ENCODE measurements at places on chromosomes 1 and 21.
A peak's percentile ranks its signal among the peaks of the same experiment; 100 is the strongest.

DNA sequence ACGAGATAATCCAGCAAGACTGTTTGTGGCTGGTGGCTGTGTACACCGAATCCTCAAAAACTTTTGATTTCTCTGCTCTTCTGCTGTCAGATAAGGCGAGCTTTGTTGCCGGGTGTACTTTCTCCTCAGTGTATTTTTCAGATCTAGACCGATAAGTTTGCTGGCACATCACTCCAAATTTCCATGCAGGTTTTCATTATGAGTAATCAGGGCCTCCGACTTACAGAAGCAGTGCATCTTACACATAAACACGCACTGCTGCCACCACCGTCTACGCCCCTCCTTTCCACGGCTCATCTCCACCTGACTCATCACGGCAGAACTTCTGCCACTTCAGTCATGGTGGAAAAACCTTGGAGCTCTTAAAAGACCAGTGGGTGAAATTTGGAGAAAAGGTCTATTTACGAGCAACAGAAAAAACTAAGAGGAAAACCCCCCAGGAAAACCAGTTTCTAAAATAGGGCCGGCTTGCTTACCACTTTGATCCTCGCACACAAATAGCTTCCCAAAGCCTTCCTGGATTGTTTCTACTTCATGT, 7.7 kb downstream of the ZBTB21 start:
- no peak for DNase-seq

DNA sequence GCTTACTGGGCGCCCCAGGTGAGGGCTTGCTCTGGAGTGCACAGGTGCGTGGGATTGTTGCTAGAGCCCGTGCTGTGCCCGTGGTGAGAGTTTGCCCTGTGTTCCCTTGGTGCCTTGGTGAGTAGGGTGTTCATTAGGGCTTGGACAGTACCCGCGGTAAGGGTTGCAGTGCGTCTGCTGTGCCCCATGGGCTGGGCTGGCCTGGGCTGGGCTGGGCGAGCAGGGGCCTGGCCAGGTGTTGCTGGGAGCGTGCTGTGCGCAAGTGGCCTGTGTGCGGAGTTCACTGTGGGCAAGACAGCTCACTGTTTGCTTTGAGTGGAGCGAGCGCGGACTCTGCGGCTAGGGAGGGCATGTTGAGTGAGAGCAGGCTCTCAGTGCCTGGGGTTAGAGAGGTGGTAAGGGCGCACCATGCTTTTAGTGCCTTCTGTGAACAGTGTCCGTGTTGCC, 725 bp downstream of the CR1L start:
- DNase-seq, result no peak

- no peak for DNase-seq
These were observed 7.9 kb upstream of the KAZN start for GRCh38 chr1:14590411-14591180.

GRCh38 chr1:27398405-27399149, 6.2 kb downstream of the GPR3 start:
- no peak for DNase-seq

GRCh38 chr1:65075123-65075976, 72.7 kb upstream of the AK4 start:
- peak; percentile 71 for DNase-seq

DNA sequence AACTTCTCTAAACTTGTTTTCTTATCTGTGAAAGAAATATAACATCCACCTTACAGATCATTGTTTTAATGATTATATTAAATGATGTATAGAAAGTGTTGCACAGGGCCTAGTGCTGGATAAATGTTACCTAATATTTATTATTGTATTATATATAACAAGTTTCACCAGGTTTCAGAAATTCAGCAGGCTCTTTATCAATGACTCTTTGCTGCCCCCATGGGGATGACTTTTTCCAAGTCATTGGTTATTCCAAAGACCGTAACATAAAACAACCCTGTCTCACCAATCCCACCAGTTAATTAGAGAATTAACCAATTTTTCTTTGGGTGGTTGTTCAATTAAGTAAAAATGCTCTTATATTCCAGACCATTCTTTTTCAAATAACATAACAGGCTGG, 7.3 kb upstream of the DEDD start:
- DNase-seq, result peak; percentile 47

DNA sequence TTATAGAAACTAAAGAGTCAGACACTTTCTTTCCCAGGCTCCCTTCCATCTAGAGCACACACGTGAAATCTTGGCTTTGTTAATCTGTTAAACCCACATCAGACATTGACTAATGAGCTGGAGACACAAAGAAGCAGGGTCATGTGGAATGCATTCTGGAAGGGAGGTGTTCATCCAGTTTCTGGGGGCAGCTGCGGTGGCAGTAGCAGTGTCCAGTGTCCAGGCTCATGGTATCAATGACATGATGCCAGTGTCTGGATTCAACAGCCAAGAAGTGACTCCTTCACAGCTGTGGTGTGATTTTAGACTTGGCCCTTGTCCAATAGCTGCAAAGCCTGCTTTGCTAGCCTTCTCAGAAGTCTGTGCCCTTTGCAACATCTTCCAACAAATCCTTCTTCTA, 95.2 kb downstream of the NTPCR start:
- no peak for DNase-seq

DNA sequence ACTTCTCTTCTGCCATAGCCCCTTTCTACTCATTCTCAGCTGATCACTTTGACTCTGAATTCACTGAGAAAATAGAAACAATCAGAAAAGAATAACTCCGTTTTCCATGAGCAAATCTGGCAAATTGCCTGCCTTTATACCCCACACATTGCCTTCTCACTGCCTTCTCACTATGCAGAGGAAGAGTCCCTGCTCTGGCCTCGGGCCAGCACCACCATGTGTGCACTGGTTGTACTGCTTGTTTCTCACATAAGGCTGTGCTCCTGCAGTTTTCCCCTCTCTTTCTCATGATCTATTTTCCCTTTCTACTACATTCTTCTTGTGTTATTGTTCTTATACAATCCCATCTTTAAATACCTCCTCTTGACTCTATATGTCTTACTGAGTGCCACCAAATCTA, 2.3 kb upstream of the HMGCS2 start:
- no peak for DNase-seq

DNA sequence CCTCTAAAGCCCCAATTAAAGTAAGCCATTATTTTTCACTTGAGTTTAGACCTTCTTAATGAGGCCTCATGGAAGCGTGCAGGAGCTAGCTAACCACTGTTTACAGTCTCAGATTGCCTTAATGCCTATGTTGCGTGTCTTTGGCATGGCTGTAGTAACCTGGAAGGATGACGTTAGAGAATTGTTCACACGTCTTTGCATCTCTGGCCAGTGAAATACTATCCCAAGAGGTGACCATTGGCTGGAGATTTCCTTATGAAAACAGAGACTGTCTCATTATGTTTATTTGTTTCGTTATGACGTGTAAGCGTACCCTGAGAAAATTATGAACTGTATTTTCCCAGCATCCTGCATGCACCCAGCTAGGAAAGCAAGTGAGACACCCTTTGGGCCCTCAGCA, 18.6 kb upstream of the BMP8A start:
- DNase-seq, result no peak

- DNase-seq, result peak; percentile 39
These were observed 89.7 kb downstream of the GTF2B start for GRCh38 chr1:88801575-88802208.

- DNase-seq, result no peak
These were observed 31.9 kb downstream of the H3-3A start for GRCh38 chr1:226094451-226094850.

DNA sequence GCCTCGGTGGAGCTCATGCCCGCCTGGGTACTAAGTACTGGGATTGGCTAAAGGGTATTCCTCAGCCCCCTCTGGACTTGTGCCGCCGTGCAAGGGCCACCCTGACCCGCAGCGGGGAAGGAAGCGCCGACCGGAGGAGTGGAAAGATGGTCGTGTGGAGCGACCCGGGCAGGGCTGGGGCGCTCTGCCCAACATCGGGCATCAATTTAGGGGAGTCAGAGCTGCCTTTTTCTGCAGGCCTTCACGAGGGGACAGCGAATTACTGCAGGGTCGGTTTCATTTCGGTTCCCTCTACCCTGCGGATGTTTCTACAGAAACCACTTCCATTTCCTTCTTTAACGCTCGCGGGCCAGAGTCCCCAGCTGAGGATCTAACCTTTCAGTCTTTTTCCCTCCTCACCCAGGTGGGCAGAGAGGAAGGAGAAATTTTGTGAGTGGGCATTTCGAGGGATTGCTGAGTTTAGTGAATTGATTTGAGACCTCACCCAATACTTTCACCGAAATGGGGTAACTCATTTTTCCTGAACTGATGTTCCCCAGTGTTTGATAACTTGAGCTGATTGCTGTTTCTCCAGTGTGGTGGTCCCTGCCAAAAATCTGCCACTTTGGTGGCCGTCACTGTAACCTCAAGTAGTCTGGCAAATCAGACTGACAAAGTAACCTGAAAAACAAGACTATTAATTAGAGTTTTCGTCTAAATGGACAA, 1.1 kb downstream of the TOR1AIP1 start:
- DNase-seq, result no peak

DNA sequence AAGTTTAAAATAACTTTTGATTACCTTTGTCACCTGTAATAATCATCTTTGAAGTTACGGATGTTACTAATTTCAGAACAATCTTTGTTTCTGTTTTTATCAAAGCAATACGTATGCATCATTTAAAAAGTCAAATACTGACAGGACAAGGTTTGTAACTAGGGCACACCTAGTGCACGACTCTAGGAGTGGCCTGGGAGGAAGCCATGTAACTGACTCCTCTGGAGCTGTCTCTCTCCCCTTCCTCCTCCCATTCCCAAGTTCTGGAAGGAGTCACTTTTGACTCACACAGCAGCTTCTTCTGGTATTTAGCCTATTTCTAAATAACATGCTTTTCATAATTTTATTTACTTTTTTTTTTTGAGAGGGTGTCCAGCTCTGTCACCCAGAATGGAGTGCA, 11.8 kb upstream of the RAP1GAP start:
- DNase-seq, result no peak

GRCh38 chr1:193494368-193494767, 308.0 kb upstream of the B3GALT2 start:
- DNase-seq, result no peak

- no peak for DNase-seq
These were observed 154.1 kb upstream of the VAMP3 start for GRCh38 chr1:7616953-7617352.

DNA sequence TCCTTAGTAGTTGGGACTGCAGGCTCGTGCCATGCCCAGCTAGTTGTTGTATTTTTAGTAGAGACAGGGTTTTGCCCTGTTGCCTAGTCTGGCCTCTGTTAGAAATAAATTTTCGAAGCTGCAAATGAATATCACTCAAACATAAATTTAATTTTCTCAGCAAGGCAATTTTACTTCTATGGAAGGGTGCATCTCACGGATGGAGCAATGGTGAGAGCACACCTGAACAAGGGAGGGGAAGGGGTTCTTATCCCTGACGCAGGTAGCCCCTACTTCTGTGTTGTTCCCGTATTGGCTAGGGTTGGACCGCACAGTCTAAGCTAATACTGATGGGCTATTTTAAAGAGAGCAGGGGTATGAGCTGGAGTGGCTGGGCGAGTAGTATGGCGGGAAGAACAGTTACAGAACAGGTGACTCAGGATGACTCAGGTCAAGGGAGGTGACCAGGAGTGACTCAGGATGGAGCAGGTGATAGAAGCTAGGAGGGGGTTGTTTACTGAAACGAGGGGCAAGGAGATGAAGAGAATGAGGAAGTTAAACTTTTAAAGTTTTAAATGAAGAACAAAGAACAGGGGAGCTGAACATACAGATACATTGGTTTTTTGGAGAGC, 7.5 kb downstream of the MDM4 start:
- no peak for DNase-seq

DNA sequence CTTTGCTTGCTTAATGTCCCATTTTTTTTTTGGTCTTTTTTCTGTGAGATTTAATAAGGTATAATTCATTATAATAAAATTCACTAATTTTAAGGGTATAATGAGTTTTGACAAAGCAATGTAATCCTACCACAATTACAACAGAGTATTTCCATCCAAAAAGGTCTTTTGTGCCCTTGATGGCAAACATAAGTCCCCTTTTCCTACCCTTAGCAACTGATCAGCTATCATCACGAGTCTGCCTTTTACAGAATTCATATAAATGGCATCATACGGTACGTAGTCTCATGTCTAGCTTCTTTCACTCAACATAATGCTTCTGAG, 7.5 kb downstream of the SDHB start:
- no peak for DNase-seq

- no peak for DNase-seq
These were observed 64.2 kb upstream of the SLC22A15 start for GRCh38 chr1:115912116-115912515.

- DNase-seq, result no peak
These were observed 197.5 kb upstream of the C1orf87 start for GRCh38 chr1:60271041-60271440.

GRCh38 chr1:18636596-18637508, 6.2 kb downstream of the PAX7 start:
- DNase-seq, result no peak

- no peak for DNase-seq
These were observed 1.2 kb downstream of the FGGY start for GRCh38 chr1:59298026-59298583.
